ENCODE measurements at places on chromosomes 7 and 10.
A peak's percentile ranks its signal among the peaks of the same experiment; 100 is the strongest.

GRCh38 chr10:73519336-73519735, 23.5 kb upstream of the PPP3CB start:
- no peak for DNase-seq

- DNase-seq, result peak; percentile 48
Measured at GRCh38 chr10:86960003-86960862, 1.8 kb downstream of the SNCG start.

- no peak for DNase-seq
Measured at GRCh38 chr10:31617757-31618156, 298.7 kb downstream of the ZEB1 start.

DNA sequence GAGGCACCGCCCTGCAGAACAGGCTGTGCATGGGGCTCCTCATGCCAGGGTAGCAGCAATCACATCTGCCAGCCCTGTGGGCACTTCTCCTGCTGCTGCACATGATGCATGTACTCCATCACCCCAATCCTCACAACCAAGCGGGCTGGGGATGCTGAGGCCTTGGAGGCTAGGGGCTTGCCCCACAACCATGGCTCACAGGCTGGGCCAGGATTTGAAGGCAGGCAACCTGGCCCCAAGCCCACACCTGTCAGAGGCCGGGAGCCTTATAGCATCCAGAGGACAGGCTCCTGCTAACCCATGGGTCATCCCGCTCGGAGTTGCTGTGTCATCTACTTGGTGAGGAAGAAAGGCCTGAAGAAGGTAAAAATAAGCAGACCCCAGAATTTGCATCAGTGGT, 2.2 kb downstream of the POLM start:
- no peak for DNase-seq
